ENCODE measurements at places on chromosomes 2 and 18.

GRCh38 chr2:201842131-201842860, 36.0 kb downstream of the CDK15 start:
- DNase-seq = no peak

- no peak for DNase-seq
Measured at GRCh38 chr2:29562896-29563295, 358.5 kb downstream of the ALK start.

DNA sequence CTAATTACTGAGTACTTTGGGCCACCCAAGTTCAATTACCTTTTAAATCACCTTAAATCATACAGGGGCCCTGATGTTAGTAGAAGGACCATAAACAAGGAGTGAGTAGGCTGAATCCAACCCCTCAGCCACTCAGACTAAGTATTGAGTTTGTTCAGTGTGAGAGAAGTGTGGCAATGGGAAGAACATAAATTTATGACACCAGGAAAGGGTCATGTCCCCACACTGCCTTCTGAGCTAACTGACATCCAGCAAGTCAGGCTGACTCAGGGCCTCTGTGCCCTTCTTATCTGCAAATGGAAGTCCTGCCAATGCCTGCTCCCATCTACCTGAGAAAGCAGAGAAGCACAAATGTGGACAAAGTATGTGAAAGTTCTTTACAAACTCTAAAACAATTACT, 12.9 kb downstream of the PLEKHM3 start:
- DNase-seq = no peak

- DNase-seq = no peak
Measured at GRCh38 chr2:48341551-48342133, 188.3 kb upstream of the STON1 start.

GRCh38 chr2:45607701-45608100, 3.4 kb downstream of the SRBD1 start:
- no peak for DNase-seq

DNA sequence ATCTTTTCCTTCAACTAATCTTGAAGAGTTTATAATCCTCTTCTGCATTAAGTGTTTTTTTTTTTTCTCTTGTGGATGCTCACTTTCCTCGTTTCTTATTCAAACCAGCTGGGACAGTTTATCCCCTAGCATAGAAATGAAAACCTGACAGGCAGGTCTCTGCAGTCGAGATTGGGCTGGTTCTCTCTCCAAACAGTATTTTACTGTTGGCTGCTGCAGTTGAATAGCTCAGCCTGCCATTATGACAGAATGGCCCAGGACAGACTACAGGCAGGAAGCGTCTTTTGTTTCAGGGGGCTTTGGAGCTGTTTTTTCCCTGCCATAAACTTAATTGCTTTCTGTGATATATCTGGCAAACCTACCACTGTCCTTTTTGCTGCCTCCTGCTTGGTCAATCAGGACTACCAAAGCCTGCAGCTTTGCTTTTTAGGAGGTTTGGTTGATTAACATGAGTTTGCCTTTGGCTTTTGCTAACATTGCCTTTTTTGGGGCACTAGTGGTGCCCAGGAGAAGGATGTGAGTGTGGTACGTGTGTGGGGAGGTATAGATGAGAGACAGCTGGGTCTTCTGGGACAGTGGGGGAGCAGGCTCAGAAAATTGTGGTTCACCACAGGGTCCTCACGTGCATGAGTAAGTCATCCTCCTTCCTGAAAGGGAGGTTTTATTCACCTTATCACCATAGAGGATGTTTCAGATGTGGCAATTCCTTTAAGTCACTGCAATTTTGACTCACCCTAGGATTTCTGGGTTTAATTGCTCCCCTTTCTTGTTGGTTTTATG, 128.7 kb downstream of the LYPD6B start:
- DNase-seq = no peak

DNA sequence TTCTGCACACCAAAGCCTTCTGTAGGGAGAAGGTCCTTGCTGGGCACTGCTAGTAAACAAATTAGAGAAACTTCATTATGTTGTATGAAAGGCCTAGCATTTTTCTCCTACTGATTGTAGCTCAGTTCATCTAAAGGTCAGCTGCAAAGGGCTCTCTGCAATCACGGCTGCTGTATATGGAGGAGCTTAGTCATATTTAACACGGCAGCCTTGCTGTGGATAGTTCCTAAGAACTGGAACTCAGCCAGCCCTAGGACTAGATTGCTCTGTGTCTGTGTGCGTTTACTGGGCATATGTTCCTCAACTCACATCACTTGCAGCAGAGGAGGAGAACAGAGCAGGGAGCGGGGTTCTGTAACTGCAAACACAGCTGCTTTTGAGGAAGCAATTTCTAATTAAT, 1103.9 kb upstream of the KLHL29 start:
- peak; percentile 89 for DNase-seq

- DNase-seq = peak; percentile 83
Measured at GRCh38 chr2:138818556-138818955, 38.4 kb upstream of the NXPH2 start.

DNA sequence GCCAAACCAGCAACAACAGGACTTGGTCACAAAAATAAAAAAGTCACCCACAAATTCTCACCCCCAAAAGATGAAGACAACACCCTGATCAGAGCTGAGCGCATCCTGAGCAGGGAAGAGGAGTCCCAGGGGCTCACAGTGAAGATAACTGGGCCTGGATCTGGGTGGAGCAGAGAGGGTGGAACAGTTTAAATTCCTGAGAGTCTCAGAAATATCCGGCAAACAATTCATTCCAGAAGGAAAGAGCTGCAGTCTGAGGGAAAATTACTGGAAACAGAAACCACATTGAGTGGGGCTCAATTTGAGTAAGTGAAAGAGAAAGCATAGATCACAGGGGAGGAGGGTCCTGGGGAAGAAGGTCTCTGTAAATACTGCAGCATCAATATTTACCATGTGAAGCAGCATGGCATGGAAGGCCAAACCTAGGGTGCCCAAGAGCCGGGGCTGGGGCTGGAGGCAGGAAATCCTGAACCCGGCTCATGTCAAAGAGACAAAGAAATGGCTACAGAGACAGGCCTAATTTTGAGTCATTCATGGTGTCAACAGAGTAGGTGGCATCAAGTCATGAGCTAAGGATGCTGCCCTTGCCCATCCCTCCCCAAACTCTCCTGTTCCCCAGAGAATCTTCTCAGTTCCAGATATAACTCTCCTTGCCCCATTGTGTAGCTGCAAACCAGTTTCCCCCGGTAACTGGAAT, 61.4 kb upstream of the ZBTB7C start:
- DNase-seq = no peak

GRCh38 chr18:9069601-9070000, 32.9 kb upstream of the NDUFV2 start:
- DNase-seq = no peak

DNA sequence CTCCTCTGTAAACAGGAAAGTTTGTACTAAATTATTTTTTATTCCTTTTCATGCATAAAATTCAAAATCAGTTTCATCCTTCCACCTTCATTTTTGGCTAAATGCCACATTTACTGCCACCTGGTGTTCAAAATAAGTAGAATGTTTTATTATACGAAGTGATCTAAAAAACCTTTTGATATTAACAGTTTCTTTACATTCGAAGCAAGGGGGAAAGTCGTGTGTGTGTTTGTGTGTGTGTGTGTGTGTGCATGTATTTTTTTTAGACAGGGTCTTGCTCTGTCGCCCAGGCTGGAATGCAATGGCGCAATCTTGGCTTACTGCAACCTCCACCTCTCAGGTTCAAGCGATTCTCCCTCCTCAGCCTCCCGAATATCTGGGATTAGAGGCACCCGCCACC, 9.0 kb upstream of the SCN9A start:
- no peak for DNase-seq

GRCh38 chr2:46058140-46058539, 239.1 kb upstream of the EPAS1 start:
- DNase-seq = no peak

- DNase-seq = no peak
Measured at GRCh38 chr2:239729151-239729550, 296.0 kb downstream of the NDUFA10 start.

DNA sequence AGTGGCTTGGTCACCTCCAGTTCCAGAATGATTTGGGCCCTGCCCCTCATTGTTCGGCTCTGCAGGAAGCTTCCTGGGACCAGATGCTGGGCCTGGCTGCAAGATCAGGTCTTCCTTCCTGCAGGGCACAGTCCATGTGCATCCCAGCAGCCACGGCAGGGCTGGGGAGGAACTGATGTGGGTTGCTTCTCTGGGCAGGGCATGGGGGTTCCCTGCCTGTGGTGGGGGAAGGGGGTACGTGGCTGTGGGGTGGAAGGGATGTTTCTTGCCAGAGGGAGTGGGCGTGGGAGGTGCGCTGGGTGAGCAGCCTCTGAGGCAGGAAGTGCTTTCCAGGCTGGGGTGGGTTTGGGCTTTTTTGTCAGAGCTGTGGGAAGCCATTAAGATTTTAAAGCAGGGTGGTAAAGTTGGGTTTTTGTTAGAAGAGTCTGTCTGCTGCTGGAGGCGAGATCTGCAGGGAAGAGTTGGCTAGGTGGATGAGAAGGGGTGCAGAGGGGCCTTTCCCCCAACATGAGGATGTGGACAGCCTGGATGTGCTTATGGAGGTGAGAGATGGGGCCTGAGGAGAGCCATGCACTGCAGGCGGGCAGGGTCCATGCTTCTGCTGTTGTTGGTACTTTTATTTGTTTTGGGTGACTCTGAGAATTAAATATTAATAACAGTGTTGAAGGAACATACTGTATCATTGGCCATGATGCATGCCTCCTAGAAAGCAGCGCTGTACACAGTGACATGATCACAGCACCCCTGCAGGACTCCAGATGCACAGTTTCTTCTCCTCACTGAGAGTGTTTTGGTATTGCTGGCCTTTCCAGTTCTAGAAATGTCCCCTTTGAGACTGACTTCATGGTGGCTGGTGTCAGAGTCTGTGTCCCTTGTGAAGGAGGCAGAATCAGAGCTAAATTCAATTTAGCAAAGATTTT, 45.3 kb downstream of the DGKD start:
- DNase-seq = no peak

GRCh38 chr18:7395566-7395965, 164.7 kb downstream of the LRRC30 start:
- no peak for DNase-seq

GRCh38 chr2:33598561-33599174, 431 bp downstream of the FAM98A start:
- no peak for DNase-seq

GRCh38 chr2:195662138-195662537, 5.1 kb downstream of the SLC39A10 start:
- DNase-seq = no peak

DNA sequence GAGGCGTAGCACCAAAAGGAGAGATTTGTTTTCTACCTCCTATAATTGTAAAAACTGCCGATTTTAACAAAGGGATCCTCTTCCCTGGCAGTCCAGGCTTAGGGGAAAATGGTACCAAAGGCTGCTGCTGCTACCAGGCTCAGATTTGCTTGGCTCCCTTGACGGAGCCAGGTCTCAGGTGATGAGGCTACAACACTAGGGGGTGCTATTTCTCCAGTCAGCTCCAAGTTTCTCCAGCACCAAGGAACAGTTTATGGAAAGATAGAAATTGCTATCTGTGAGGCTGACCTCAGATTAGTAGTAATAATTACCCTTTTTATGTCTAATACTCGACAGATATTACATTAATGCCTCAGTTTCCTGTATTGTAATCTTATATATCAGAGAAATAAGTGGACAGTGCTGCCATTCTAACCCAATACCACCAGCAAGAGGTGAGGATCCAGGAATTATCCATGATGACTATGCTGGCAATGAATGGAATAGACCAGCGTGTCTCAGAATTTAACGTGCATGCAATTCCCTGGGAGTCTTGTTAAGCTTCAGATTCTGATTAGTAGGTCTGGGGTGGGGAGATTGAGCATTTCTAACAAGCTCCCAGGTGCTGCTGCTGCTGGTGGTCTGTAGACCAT, 111.3 kb downstream of the ESCO1 start:
- no peak for DNase-seq

DNA sequence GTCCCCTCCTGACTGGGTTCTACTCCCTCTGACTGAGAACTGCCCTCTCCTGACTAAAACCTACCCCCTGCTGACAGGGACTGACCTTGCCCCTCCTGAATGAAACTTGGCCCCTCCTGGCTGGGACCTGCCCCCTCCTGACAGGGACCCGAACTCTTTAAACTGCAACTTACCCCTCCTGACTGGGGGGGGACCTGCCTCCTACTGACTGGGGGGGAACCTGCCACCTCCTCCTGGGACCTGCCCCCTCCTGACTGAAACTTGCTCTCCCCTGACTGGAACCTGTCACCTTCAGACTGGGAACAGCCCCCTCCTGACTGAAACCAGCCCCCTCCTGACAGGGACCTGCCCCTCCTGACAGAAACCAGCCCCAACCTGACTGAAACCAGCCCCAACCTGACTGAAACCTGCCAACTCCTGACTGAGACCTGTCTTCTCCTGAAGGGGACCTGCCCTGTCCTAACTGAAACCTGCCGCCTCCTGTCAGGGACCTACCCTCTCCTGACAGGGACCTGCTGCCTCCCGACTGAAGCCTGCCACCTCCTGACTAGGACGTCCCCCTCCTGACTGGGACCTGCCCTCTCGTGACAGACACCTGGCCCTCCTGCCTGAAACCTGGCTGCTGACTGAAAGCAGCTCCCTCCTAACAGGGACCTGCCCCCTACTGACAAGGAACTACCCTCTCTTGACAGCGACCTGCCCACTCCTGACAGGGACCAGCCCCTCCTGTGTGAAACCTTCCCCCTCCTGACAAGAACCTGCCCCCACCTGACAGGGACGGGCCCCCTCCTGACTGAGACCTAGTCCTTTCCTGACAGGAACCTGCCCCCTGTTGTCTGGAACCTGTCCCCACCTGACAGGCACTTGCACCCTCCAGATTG, 87.1 kb downstream of the PXDN start:
- DNase-seq = no peak

DNA sequence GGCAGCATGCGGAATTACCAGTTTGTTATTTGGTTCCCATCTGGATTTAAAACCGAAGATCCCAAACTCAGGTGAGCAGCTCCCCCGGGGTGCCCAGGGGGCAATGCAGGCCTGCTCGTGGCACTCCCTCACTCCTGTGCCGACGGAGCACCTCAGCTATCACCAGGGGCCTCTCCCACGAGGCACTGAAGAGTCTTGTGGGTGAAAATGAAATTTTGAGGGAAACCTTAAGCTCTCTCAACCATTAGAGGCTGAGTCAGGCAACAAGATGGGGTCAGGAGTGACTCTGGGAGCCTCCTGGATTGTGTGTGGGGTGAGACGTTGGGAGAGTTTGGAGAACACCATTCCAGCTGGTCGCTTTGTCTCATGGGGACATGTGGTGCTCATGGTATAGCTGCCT, 189.0 kb downstream of the PRKCE start:
- no peak for DNase-seq

DNA sequence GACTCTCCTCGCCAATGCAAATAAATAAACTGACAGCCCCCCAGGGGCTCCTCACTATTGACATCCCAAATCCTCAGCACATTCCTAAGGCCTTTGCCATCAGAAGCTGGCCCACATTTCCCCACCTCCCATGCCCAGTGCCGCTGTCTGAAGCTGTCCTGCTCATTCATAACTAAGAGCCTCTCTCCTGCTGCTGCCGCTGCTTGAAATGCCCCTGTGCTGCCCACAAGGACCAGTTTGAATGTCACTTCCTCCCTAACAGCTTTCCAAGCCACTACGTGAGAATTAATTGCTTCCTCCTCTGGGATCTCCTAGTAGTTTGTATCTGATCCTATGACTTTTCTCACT, 151.6 kb upstream of the CAPN13 start:
- DNase-seq = no peak

- no peak for DNase-seq
Measured at GRCh38 chr2:231397928-231398294, 2.4 kb downstream of the B3GNT7 start.
